Caudate nucleus (tissue), 63 donors: ENCODE measurements at places on chromosomes 7 and 10.

DNA sequence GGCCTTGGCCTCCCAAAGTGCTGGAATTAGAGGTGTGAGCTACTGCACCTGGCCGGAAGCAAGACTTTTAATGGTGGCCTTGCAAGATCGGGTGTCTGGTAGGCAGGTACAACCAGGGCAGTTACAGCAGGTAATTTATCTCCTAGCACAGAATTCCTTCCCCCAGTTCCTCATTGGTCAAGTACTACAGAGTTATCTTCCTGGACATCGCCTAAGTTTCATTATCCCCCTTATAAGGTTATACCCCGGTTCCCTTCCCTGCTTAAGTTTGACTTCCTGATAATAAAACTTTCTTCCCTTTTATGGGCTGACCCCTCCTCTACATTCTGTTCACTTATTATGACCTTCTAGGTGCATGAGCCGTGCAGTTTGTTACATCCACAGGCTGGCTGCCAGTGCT is 19.0 kb upstream of the CYP3A43 start:
- DNase-seq = no peak

DNA sequence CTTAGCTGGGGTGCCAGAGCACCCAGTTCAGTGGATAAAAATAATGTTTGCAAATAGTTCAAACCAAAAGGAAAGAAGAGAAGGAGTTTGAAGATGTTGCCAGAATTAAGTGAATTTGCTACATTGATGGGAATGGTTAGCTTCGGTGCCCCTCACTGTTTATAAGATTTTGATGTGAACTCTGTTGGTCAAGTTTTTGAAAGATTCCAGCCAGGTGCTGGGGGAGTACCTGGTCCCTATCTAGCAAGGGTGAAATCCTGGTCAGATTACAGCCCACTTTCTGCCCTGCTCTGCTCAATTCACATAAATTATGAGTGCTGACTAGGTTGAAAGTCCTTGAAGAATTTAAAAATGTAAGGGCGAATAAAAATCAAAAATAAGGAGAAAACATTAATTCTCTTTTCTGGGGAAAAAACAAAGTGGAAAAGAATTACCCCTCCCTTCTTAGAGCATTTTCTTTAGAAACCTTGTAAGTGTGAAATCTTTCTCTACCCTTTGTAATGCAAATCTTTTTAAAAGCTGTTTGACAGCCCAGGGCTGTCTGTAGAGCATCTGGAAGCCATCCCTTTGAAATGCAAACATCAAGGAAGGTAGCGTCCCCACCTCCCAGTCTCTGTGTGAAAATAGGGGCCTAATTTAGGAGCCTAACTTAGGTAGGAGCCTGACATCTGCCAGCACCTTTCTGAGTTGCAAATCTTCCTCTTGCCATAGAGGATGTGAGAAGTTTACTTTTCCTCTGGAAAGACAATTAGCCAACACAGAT is 1.4 kb upstream of the GIMAP5 start:
- DNase-seq = no peak

- DNase-seq = no peak
Measured at GRCh38 chr7:150466477-150466876, 16.0 kb downstream of the GIMAP8 start.

DNA sequence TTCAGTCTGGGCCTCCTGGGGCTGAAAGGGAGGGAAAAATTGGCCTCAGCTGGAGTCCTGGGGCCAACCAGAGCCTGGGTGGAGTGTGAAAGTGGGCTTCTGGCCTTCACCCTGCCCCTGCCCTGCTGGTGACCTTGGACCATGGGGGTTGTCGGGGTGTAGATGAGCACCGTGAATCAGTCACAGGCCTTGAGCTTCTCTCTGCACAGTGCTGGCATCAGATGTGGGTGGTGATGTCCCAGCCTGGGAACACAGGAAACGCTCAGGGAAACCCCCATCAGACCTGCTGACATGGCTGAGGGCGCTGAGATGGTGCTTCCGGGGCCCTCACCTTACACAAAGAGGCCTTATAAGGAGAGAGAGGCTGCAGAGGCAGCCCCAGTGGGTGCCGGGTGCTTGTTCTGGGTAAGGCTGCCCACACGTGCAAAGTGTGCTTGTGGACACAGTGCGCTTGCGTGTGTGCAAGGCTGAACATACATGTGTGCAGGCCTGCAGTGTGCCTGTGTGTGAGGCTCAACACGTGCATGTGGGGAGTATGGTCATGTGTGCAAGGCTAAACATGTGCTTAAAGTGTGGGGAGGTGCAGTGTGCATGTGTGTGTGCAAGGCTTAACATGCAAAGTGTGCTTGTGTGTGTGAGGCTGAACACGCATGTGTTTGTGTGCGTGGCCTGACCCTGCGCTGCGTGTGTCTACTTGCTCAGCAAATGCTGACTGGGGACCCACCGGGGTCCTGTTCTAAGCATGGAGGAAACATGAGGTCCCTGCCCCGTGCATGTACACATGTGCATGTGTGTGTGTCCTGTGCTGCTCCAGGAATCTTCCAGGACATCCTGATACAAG is 6.5 kb downstream of the ARPC1B start:
- DNase-seq = no peak

DNA sequence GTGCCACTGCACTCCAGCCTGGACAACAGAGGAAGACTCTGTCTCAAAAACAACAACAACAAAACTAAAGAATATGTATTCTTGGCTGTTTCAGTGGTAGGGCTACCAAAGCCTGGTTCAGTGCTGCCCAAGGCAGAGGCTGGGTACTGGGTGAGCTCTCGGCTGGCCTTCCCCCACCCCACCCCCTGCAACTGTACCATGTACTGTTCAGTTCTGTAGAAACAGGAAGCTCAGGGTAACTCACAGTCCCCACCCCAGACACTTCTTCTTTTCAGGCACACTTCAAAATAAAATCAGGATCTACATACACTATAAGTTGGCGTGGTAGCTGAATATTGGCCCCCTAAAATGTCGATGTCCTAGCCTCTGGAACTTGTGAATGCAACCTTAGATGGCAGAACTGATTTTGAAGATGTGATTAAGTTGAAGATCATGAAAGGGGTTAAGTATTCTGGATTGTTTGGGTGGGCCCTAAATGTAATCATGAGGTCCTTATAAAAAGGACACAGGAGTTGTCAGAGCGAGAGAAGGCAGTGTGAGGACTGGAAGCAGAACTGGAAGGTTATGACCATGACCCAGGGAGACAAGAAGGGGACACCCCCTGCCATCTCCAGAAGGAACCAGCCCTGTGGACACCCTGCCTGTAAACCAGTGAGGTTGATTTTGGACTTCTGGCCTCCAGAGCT is 31.2 kb downstream of the TBXAS1 start:
- no peak for DNase-seq

GRCh38 chr7:149284343-149284742 is 22.3 kb downstream of the ZNF783 start:
- no peak for DNase-seq

GRCh38 chr10:86483664-86484063 is 37.9 kb downstream of the WAPL start:
- no peak for DNase-seq

GRCh38 chr7:26156451-26157420 is 4.7 kb downstream of the NFE2L3 start:
- no peak for DNase-seq

- no peak for DNase-seq
Measured at GRCh38 chr7:36726806-36727503, 2.7 kb upstream of the AOAH start.

- no peak for DNase-seq
Measured at GRCh38 chr7:52928591-52928990, 106.8 kb upstream of the POM121L12 start.

- no peak for DNase-seq
Measured at GRCh38 chr7:7681191-7681935, 37.0 kb downstream of the RPA3 start.

GRCh38 chr7:94047956-94048355 is 43.8 kb upstream of the BET1 start:
- DNase-seq = no peak
